ENCODE measurements at places on chromosomes 4 and X.

DNA sequence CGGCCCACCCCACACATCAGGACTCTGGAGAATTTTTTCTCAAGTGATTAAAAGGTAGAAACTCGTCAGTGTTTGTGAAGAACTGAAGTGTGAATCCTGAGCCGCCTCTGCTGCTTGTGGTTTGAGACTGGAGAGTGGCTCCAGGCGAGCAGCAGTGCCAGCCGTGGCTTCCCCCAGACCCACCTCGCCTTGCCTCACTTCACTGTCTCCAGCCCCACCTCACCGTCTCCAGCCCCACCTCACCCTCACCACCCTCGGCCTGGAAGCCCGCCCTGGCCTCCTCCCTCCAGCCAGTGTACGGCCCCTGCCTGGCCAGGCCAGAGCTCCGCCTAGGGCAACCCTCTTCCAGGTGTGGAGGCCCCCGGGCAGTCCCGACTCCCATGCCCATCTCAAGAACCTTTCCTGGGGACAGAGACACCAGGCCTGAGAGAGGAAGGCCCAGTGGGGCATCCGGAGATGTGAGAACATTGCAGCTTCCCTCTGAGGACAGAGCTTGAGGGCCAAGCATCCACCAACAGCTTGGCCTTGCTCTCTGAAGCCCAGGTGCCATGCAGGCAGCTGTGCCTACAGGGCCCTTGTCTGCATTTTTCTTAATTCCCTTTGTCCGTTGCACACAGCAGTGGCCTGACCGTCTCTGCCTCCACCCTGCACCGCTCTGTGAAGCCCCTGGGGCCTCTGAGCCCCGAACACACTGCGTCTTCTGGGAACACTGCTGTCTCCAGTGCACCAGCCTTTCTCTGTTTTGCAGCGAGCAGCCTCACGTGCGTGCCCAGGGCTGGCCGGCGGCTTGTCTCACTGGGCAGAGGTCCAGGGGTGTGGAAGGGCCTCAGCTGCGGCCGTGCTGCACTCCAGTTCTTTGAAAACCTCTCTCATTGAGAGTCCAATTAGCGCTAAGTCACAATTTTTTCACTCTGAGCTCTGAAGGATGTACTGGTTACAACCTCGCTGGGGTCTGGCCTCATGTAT, 13.8 kb downstream of the SH3BP2 start:
- no peak for DNase-seq

GRCh38 chr4:123587983-123588494, 191.4 kb downstream of the SPRY1 start:
- DNase-seq, result peak; percentile 58

DNA sequence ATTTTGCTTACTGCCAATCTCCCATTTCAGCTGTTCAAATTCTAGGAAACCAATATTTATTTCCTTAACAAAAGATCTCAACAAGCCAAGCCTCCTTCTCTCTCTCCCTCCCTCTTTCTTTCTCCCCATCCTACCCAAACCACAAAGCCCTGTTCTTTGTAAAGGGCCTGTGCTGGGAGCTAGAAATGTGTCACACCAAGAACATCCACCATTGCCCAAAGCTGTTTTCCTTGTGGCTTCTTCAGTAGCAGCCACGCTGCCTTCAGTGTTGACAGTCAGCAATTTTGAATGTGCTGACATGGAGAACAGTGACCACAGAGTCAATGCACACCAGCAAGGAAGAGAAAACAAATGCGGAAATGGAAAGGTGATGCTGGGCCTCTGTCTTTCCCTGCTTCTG, 203.0 kb downstream of the MAML3 start:
- peak; percentile 43 for DNase-seq

DNA sequence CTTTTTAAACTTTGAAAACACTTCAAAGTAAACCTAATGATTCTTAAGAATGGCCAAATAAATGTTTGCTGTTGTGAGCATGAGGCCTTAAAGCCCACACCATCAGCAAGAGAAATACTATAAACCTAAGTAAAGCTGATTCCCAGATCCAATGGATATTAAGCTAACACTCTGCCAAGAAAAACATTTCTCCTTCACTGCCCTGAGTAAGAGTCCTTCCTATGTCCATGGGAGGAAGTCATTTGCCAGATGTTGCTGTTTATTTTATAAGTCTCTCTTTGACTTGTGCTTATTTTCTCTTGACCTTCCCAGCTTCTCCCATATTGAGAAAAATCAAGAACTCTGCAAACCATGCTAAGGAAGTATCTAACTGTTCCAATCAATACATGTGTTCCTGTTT, 154.3 kb upstream of the EDNRA start:
- no peak for DNase-seq

DNA sequence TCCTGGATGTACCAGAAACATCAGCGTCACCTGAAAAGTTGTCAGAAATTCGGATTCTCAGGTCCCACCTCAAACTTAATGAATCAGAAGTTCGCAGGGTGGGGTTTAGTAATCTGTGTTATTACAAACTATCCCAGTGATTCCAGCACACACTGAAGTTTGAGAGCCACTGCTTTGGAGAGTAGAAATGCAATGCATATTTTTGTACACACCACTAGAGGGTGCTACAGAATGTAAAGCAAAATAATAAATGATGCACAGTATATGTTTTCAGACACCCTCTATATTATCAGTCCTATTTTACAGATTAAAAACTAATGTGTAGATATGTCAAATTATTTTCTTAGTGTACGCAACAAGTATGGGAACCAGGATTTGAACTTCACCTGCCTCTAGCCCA, 2.4 kb upstream of the MORF4L2 start:
- DNase-seq, result no peak

DNA sequence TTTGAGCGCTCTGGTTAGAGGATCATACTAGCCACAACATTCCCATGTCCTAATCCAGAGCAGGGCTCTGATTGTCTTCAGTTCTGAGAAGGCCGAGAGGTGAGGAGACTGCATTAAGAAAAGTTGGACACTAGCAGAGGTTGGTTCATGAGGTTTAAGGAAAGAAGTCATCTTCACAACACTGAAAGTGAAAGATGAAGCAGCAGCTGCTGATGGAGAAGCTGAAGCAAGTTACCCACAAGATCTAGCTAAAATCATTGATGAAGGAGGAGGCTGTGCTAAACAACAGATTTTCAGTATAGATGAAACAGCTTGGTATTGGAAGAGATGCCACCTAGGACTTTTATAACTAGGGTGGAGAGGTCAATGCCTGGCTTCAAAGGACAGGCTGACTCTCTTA, 36.8 kb downstream of the RAP1GDS1 start:
- DNase-seq, result no peak

DNA sequence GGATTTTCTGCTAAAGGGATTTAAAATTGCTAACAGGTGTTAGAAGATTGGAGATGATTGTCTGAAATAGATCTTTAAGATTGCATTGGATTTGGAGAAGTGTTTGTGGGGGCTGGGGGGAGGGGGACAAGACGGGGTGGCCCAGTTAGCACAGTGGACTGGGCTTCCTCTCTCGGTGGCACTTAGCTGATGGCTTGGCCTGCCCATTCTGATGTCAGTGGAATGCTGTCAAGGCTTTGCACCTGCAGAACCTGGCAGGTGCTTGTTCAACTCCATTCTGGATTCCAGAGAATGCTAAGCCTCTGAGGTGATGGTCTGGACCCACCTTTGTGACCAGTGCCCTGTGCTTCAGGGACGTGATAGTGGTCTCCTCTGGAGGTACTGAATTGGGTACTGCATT, 43.7 kb downstream of the ADD1 start:
- DNase-seq, result no peak

- no peak for DNase-seq
These were observed 13.6 kb upstream of the ABLIM2 start for GRCh38 chr4:8171984-8172924.

DNA sequence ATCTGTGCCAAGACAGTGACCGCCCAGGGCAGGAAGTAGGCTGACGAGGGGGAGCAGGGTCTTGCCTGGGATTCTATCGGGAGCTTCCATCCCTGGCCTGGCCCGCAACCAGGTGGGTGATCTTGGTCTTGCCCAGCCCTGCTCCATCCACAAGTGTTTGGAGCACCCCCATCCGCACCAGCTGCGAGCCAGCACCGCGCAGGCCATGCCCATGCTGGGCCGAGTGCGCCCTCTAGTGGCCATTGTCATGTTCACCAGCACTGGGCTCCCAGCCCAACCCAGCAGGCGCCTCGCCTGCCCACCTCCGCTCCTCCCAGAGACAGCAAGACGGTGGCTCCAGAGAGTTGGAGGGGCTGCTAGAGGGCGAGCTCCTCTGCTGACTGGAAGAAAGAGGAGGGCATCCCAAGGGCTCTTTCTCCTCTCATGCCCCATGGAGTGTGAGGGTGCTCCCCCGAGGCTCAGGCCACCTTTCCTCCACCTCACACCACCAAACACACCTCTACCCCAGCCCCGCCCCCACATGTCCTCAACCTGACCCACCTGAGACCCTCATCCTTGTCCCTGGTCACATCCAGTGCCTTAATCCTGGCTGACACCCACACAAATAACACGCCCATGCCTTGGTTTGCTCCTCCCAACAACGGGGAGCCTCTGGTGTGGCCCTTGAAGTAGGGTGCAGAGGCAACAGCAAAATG, 9.8 kb upstream of the ATP2B3 start:
- peak; percentile 20 for DNase-seq

DNA sequence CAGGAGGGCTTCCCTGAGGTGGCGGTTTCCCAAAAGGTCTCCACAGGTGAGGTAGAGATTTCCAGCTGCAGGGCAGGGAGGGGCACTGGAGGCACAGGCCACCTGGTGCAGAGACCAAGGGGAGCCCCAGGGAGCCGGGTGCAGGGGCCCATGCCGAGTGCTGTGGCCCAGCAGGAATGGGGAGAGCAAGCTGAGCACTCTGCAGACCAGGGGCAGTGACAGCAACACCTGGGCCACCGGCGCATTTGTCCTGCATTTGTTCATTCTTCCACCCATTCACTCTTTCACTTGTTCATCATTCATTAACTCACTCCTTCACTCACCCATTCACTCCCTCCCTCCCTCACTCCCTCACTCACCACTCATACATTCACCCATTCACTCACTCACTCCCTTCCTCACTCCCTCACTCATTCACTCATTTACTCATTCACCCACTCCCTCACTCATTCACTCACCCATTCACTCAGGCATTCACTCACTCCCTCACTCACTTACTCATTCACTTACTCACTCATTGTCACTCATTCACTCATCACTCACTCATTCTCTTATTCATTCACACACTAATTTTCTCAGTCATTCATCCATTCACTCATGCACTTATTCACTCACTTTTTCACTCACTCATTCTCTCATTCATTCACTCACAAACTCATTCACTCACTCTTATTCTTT, 16.3 kb downstream of the CPZ start:
- no peak for DNase-seq

GRCh38 chr4:5812506-5813229, 80.2 kb downstream of the CRMP1 start:
- peak; percentile 47 for DNase-seq

GRCh38 chrX:68433155-68433980, at the start of gene OPHN1:
Gene OPHN1 (minus strand): TSS chrX:68433495. CDS start chrX:68433020, 475 bp downstream.
- DNase-seq, result no peak

DNA sequence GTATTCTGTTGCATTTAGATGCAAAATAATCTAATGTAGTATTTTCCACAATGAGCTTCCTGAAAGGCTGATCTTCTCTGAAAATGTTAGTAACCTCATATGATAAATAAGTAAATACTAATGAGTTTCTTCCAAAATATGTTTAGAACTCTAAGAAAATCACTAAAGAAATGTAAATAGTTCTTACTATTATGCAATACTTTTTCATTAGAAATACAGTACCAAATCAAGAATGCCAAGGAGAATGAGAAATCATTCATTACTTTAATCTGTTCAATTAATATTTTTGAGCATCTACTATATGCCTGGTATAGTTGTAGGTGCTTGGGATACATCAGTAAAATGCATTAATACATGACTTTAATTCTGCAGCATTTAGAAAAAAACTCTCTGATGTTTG, 130.6 kb downstream of the IL1RAPL1 start:
- no peak for DNase-seq

GRCh38 chrX:148498067-148498466, 2.4 kb upstream of the AFF2 start:
- DNase-seq, result no peak

- no peak for DNase-seq
These were observed 839 bp downstream of the STK26 start for GRCh38 chrX:132023896-132024386.

DNA sequence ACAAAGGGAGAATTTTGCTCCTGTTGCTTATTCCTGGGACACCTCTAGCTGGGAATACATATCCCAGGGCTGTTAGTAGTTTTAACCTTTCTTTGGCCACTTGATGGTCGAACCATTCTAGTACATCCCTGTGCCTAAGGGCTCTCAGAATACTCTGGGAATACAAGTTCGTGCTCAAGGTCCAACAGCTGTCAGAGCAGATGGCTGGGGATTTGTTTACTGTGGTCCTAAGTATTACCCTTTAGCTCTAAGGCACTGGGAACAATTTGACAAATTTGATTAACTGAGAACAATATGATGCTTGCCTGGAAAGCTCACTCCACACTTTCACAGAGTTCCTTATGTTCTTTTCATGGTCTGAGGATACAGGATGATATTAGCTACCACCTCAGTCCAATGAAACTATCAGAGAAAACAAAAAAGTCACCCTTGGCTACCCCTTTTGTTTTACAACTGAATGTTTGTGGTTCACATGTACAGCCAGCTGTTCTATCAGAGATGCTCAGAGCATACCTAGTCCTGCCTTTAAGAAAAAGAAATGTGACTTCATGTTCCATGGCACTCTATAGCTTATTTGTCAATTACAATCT, 47.4 kb upstream of the PHOX2B start:
- DNase-seq, result no peak

GRCh38 chrX:3326681-3327080, 19.8 kb downstream of the MXRA5 start:
- no peak for DNase-seq

DNA sequence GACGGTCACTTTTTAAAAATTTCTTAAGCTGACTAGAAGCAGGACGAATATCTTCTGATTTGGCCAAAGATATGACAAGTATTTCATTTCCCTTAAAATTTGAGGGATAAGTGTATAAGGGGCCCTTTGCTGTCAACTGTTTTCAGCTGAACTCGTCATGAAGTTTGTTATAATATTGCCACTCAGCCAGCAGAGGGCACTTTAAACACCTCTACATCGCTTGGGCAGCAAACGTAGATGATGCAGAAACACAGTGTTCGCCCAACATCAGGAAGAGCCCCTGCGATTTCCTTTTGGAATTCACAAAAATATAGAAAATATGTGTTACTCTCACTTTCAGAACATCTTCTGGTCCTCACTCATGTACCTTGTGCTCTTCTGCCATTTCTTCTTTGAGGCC, 435.7 kb upstream of the FMR1 start:
- no peak for DNase-seq

- DNase-seq, result no peak
These were observed 194.2 kb downstream of the RAPGEF2 start for GRCh38 chr4:159297091-159297490.

- DNase-seq, result no peak
These were observed 581.5 kb downstream of the STIM2 start for GRCh38 chr4:27442146-27442545.
